ENCODE measurements at places on chromosomes 3 and 15.

- no peak for DNase-seq
Measured at GRCh38 chr3:105458518-105459215, 92.0 kb downstream of the ALCAM start.

DNA sequence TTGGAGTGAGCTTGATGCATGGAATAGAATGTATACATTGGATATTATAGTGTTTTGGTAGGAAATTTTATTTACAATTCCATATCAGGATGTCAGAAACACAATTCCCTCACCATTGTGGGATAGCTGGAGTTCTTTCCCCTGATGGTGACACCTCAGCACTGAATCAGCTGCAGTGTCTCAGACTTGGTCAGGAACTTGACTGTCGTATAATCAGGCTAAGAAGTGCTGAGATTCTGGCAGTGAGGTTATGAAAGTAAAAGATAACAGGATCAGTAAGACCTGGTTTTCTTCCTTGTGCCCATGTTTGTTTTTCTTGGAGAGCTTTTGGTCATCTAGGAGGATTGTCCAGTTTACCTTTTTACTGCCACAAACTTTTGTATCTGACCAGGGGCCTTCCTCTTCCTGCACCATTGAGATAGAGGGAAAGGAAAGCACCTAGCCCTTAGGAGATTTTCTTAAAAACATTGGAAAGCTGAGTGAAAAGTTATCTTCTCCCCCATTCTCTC, 27.3 kb upstream of the ST3GAL6 start:
- no peak for DNase-seq

DNA sequence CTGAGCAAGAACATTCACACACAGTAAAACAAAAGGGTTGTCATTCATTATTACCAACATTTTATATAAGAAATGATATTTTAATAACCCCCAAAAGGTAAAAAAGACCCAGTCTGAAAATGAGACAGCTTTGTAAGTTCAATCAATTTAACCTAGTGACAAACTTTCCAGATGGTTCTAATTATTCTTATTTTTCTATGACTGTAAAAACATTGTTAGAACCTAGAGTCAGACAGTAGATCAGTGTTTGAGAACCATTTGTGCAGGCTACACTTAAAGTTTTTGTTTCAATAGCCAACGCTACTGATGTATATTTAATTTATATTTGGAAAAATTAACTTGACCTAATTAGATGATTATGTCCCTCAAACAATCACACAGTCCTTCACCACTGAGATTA, 708.4 kb upstream of the CBLB start:
- no peak for DNase-seq

- DNase-seq: peak; percentile 57
Measured at GRCh38 chr15:68560501-68561113, 18.2 kb upstream of the CORO2B start.

DNA sequence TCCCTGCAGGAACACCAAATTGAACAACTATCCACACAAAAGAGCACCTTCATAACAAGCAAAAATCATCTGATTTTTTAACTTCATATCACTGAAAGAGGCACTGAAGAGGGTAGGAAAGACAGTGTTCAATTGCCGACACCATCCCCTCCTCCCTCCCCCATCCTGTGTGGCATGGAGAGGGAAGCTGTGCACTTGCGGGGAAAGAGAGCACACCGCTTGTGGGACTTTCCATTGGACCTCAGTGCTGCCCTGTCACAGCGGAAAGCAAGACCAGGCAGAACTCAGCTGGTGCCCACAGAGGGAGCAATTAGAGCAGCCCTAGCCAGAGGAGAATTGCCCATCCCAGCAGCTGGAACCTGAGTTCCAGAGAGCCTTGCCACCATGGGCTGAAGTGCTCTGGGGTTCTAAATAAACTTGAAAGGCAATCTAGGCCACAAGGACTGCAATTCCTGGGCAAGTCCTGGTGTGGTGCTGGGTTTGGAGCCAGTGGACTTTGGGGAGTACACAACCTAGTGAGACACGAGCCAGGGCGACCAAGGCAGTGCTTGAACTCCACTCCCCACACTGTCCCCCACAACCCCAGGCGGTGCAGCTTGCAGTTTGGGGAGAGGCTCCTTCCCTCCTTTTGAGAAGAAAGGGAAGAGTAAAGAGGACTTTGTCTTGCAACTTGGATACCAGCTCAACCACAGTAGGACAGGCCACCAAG, 27.0 kb downstream of the PEAK1 start:
- no peak for DNase-seq

GRCh38 chr3:158768881-158769543, 32.8 kb upstream of the MFSD1 start:
- peak; percentile 87 for DNase-seq

GRCh38 chr15:101103598-101103997, 148.2 kb downstream of the CHSY1 start:
- DNase-seq: no peak

DNA sequence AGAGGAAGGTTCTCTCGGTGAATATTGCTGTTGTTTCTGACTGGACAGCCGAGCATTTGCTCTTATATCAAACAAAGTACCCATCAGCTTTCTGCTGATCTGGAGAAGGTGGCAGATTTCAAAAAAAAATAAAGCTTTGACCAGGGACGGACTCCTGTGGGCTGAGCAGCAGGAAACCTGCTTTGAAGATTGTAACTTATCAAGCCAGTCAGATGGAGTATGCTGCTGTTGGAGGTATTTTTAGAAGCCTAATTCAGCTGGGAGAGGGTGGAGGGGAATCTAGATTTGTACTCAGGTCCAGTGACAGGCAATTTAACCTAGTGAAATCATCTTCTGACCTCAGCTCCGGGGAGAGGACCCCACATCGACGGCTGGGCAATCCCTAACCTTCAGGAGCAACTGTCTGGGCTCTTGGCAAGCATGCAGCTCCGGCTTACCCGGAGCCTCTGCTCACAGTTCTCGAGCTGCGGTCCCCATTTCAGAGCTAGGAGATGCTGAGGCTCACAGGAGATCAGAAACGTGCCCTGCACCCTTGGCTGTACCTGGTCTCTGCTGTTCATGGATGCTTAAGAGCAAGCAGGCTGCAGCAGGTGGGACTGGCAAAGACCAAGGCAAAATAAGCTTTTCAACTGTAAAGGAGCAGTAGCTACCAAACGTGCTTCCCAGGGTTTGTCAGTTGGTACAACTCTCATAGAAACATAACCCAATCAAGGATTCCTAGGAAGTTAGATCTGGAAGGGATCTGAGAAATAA, 89.3 kb upstream of the ST8SIA2 start:
- no peak for DNase-seq

GRCh38 chr3:129289201-129289921, 10.7 kb downstream of the HMCES start:
- no peak for DNase-seq

DNA sequence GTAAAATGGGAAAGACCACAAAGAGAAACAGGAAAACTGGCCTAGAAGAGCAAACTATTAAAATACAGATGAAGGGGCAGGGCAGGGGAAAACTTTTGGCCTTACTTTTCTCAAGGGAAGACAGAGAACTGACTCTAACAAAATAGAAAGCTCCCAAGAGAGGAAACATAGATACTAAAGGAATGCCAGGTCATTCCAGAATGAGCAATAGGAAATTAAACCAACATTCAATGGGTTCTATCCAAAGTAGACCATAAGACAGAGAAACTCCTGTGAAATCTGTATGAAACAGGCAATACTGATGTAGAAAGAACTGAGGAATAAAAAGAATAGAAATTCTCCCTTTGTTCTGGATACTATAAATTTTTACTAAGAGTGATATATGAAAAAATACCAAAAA, 491.8 kb downstream of the MECOM start:
- no peak for DNase-seq

GRCh38 chr15:40322531-40323238, 807 bp upstream of the INAFM2 start:
- DNase-seq: no peak

DNA sequence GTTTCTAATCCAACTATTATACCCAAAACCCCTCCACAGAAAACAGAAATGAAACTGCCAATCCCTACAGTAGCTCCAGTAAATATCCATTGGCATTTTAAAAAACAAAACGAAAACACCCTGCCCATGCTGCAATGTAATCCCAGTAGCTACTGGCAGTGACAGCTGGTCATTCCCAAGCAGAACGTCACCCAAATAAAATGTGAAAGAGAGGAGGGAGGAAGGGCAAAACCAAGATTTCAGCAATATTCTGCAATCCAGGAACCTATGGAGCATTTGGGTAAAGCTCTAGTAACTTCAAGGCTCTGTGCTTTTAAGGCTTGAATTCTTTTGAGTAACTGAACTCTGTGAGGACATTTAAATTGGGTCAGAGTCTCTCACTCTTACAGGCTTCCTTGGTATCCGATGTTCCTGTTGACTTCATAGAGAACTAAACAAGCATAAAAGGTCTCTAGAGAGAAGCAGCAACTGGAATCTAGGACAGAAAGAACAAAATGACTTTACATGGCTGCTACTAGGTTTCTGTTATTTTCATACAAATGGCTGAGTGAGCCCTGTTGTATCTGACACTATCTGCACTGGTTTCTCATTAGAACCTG, 136.2 kb downstream of the TNIK start:
- no peak for DNase-seq

DNA sequence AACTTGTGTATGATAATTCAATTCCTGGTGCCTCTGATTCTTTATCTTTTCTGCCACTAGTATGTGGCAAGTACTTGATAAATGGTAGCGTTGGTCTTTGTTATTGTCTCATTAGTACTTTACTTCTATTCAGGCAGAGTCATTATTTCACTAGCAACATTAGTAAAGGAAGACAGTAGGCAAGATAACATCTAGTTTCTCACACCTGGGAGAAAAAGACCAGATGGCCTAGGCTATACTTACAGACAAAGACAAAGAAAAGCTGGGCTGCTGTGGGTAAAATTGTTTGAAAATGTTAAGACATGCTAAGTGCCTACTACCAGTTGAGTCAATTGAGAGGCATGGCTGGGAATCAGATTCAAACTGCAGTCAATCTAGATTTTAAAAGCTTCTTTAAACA, 198.7 kb upstream of the CMC1 start:
- DNase-seq: no peak

GRCh38 chr3:30356866-30357753, 249.3 kb upstream of the TGFBR2 start:
- no peak for DNase-seq

- DNase-seq: no peak
Measured at GRCh38 chr3:19945534-19945933, 1.4 kb upstream of the RAB5A start.

DNA sequence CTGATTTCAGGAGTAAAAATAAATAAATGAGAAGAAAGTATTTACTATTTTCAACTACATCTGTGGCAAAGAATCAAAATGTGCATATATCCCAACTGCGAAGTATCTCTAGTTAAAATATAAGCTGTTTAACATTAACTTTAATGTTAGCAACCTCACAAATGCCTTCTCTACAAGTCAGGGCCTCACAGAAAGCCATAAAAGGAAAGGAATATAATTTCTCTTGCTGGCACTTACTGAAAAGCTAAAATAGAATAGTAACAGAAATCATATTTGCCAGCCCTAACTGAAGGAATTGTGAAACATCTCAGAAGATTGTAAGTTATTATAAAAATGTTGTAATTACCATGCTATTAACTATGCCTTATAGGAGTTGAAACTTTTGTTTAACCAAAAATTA, 65.1 kb upstream of the MBNL1 start:
- DNase-seq: no peak

DNA sequence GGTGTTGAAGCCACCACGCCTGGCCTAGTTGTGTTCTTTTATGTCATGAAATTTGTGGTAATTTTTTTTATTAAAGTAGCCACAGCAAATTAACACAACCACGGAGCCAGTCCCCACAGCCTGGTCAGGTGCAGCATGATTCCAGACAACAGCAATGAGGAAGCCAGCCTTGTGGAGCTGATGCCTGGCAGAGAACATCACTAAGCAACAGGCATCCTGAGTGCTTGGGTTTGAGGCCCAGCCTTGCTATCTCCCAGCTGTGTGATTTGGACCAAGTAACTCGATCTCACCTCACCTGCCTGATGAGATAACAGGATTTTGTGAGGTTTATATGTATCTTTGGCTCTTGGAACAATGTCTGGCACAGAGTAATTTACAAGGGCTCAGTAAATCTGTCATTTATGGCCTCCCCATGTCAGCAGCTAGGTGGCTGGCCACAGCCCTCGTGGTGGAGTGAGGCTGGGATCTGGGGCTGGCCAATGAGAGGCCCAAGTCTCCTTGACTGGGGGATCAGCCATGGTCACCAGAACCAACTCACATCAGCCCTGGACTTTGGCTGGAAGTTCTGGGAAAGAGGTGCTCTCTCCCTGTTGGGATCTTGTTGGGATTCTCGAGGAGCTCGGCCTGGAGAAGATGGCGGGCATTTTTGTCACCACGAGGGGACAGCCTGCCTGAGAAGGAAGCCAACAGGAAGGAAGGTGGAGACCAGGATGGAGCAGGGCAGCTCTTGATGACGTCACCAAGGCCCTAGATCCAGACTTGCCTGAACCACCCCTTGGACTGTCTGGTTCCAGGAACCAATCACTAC, 22.8 kb upstream of the FLNB start:
- DNase-seq: no peak

DNA sequence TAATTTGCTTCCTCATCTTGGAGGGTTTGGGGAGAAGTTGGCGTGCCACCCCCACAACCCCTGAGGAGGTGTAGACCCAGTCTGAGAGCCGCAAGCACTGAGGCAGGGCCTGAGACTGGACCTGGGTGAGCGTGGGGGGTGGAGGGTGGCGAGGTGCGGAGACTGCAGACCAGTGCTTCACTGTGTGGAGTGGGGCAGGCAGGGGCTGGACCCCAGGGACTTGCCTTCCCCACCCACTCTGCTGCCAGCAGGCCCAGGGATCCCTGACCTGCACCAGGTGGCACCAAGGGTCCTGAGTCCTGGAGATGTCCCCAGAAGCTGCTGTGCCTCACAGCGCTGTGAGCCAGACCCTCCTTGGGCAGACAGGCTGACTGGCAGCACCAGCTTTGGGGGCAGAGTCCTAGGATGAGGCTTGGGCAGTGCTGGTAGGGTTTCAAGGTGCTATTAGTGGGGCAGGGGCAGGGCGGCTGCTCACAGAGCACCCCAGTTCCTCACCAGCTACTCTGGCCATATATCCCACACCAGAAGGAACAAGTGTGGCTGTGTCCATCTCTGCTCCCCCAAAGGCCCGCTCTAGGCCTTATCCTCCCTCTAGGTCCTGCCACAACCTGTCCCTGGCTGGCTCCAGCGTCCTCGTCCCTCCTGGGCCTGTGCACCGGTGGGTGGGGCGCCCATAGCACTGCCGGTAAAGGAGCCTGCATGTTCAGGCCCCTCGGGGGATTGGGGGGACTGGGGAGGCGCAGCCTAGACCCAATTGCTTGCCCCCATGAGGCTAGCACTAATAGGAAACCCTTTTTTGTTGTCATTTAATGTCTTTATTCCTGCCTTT, 11.8 kb downstream of the ZBTB47 start:
- no peak for DNase-seq

DNA sequence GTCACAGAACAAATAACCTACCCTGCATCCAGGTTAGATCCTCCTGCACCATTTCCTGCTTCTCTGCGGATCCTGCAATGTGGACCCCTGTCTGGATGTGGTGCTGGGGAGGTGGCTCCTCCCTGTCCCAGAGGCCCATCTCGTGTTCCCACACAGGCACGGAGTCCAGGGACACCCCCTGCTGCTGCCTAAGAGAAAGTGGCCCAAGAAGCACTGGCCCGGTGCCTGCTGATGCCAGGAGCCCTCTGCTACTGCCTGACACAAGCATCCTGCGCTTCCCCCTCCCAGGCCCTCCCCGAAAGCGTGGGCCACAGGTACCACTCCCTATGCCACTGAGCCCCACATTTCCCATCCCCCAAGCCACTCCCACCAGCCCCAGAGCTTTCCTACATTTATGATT, 48.6 kb downstream of the ZNF445 start:
- no peak for DNase-seq

Data from eye (tissue), 1 donor.